ENCODE measurements at places on chromosomes 2 and 18.

DNA sequence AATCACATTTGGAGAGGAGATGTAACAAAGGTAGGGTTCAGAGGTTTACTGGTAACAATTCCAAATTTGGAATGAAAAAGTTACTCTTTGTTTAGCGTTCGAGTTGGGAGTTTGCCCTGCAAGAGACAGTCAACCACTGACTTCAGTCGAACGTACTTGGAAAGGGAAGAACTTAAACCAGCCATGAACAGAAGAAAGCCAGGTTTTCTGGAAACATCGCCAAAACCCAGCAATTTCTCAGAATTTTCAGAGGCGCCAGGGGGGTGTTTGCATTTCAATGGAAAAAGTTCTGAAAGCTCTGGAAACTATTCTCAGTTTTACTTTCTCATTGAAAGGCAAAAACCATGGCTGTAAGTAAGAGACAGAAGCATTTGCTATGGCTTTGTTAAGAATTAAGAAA lies 28.5 kb upstream of the AQP4 start:
- no peak for DNase-seq

GRCh38 chr18:61676773-61677434 lies 215.9 kb downstream of the RNF152 start:
- DNase-seq: no peak

DNA sequence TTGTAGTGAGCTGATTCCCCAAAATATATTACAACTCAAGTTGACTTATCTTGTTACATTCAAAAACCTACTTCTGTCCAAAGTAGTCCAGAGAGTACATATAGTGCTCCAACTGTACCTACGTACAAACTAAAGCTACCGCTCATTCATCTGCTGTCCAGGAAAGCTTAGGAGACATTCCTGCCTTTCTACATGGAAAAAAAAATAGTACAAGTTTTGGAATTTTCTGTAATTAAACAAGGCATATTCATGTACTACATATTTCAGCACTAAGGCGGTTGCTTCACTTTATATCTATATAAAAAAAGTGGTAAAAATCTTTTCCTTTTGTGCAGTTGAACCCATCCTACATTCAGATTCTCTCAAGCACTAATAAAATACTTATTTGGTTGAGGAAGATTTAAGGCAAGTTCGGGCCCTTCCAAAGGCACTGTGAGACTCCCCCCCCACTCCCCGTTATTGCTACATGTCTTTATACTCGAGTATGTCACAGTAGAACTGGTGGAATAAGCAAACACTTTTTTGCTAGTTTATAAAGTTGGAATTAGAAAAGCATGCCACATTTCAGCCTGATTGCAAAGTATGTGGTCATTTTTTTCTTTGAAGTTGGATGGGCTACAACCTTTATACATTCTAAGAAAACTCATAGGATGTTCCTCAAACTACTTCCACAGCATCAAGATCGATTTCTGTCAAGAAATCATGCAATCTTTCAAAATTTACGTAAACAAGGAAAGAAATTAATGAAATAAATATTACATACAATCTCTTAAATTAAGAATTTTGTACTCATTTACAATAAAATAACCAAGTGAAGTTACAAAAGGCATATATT lies 3.7 kb downstream of the ZFP36L2 start:
- DNase-seq: no peak

DNA sequence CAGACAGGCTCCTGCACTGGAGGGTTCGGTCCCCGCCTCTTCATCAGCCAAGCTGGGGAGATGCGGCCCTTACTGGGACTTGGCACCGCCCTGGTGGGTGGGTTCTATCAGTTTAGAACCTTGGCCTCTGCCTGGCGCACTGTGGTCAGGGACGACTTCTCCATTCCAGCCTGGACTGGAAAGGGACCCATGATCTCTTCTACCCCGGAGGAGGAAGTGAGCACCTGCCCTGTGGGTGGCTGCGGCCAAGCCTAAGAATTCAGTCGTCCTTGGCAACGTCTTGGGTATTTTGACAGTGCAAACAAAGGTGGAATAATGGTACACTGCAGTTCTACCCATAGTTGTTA lies 106.9 kb upstream of the CD302 start:
- DNase-seq: no peak

GRCh38 chr2:61426267-61426897 lies 44.5 kb downstream of the USP34 start:
- DNase-seq: no peak

- no peak for DNase-seq
These were observed 15.2 kb upstream of the ITSN2 start for GRCh38 chr2:24375349-24376087.

- peak; percentile 86 for DNase-seq
These were observed 550.1 kb downstream of the SPAG16 start for GRCh38 chr2:213834331-213834730.

- no peak for DNase-seq
These were observed 519.5 kb downstream of the NRXN1 start for GRCh38 chr2:50512397-50512796.

DNA sequence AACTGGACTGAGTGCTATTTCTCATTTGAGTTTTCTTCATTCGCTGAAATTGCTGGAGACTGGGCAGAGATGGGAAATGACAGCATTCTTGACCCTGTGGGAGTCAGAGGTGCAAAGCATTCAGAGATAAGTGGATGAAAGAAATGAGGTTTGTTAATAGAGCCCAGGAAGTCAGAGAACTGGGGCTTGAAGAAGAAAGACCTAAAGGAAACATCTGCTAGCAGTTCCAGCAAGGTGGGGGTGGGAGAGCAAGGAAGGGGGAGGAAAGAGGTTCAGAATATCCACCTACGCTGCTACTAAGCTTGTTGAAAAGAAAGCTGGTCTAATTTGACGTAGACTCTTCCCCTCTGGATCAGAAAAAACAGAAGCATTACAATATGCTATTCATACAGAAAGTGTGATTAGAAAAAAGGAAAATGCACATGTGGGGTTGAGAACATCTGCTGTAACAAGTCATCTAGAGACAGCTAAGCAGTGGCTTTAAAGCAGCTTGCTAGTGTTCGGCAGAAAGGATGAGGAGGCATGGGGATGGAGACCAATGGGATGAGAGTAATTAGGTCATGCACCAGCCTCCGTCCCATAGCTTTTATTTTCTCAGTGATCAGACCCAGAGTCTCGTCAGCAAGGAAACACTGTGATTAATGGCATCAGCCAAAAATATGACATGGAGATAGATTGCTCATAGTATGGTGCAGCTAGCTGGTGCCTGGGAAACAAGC lies 29.7 kb downstream of the NAB1 start:
- no peak for DNase-seq

DNA sequence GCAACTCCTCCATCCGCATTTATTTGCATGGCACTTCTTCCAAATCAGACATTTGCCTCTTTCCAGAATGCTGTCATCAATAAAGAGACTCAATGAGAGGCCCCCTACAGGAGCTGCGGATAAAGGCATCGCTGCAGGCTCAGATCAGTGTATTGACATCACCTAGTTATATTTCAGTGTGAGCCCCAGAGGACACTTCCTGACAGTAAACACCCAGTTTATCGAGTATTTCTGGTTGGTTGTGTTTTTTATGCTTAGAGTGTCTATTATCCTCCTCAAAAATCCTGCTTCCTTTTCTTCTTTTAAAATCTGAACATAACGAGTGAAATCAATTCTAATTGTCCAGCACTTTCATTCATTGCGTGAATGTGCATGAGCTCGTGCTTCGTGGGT lies 38.8 kb downstream of the NRP2 start:
- no peak for DNase-seq

DNA sequence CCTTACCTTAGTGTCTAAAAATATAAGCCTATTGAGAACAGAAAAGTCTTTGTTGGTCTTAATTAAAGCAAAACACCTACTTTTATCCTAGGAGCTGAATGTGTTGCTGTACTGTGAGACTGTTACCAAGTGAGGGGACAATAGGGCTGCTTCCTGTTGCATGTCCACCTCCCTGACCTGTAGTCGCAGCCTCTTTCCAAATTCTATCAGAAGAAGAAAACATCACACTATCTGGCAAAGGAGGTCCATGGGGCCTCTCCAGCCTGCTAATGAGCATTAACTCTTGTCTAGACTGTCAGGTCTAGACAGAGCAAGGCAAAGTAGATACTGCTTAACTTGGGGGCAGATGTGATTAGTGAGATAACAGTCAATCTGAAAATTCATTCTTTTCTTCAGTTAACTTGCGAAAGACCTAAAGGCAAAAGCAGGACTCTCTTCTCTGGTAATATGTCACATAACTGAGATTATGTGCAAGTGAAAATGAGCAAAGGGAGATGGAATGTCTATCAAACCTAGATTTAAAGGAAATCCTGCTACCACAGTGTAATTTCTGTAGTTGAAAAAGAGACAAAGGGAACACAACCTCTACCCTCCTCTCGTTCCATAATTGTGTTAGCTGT lies 66.9 kb downstream of the CDH20 start:
- DNase-seq: no peak

DNA sequence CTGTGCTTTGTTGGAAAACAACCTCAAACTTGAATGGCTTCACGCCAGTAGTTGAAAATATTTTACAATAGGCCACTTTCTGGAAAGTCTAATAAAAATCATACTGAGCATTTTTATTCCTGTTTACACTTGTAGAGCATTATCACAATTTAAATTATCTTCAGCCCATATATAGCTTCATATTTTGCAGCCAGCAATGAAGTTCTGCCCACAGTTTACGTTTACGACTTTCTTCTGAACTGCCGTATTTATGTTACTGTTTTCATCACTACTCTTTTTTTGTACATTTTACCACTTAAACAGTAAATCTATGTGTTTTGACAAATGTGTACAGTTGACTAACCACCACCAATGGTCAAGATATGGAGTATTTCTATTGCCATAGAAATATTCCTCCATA lies 86.2 kb downstream of the COPS8 start:
- DNase-seq: no peak

DNA sequence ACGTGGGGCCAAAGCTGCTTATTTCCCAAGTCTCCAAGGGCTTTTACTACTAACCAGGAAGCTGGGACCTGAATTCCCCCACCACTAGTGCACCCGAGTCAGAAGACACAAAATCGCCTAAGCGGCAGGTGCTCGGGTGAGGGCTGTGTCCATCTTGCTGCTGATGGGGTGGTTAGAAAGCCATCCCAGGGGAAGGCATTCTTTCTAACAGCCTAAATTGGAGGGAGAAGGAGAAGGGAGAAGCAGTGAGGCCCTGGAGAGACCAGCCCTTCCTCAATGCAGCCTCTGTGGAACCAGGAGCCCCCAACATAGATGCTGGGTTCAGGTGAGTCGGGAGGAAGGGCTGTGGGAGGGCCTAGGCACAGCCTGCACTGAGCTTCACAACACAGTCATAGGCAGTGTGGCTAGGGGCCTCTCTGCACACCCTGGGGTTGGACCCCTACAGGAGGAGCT lies 1.9 kb upstream of the PROM2 start:
- DNase-seq: no peak

DNA sequence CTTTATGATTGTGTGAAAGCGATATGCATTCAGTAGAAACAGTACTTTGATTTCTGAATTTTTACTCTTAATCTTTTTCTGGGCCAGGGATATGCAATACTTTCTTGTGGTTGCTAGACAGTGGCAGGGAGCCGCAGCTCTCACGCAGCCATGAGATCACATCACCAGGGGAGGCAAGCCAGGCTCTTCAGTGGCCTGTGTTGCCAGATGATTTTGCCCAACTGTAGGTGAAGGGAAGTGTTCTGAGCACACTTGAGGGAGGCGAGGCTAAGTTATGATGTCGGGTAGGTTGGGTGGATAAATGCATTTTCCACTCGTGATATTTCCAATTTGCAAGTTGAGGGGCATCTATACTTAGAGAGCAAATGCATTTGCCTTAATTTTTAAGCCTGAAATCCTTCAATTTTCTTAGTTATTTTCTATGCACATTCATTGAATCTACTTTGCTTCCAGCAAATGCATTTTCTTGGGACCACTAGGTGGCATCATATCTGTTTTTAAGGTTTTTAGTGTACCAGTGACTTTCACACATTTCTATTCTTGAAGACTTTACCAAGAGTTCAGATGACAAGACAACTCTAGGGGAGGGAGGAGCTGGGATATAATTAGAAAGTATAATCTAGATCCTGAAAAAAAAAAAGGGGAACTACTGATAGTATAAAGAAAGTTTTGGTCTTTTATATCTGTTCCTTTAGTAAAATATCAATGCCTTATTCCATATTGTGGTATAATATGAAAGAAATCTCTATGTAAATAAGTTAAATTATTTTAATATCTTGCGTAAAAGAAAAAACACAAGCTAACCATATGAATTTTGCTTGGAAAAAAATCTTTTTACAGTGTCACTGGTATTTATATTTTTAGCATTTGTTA lies 643.3 kb downstream of the SOCS6 start:
- DNase-seq: no peak

DNA sequence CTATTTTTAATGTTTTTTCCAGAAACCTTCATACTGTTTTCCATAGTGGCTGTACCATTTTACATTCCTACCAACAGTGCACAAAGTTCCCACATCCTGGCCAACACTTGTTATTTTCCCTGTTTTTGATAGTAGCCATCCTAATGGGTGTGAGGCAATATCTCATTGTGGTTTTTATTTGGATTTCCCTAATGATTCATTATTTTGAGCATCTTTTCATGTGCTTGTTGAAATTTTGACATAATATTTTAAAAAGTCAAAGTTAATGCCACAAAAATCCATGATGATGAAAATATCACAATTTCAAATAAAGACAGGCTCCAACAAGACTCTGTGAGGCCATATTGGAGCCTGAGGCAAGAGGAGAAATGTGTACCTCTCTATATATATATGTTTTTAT lies 50.2 kb downstream of the VWA3B start:
- no peak for DNase-seq

GRCh38 chr2:185676316-185676715 lies 62.3 kb upstream of the FSIP2 start:
- no peak for DNase-seq

DNA sequence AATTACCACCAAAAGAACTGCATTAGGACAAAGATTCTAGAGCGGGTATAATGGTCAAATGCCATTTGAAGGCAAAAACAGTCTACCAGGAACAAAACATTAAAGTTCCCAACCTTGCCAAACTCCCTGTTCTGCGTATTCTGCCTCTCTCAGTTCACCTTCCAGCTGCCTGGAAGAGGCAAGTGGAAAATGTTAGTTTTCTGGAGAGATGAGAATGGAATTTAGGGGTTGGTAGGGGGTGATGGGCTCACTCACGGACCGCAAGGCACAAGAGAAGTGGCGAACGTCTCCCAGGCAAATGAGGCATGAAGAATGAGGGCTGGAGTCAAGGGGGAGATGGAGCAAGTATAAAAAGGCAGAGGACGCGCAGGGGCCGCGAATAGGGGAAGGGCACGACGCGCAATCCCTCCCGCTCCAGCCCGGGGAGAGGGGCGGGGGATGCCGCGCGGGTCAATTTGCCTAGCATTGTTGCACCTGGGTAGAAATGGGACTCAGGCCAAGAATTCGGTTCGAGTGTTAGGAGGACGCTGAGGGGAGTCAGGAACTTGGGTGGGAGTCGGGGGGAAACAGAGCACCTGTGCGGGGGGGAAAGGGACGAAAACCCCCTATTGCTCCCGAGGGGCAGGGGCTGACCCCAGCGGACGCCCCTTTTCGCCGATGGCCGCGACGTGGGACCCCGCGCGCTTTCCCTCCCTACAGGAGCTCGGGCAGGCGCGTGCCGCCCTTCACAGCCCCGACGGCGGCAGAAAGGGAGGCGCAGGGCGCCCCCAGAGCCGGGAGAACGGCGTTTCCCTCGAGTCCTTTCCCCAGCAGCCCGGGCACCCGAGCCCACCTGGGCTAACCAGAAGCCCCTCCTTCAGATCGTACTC lies 573 bp downstream of the PAIP2B start:
- DNase-seq: no peak

Data from AG09319 (cell line).